Astrocyte (in vitro differentiated cells and primary cell): ENCODE measurements at places on chromosomes 7 and 10.

- DNase-seq = peak; percentile 77
Observed at GRCh38 chr10:44628921-44629320, 244.0 kb upstream of the CXCL12 start.

DNA sequence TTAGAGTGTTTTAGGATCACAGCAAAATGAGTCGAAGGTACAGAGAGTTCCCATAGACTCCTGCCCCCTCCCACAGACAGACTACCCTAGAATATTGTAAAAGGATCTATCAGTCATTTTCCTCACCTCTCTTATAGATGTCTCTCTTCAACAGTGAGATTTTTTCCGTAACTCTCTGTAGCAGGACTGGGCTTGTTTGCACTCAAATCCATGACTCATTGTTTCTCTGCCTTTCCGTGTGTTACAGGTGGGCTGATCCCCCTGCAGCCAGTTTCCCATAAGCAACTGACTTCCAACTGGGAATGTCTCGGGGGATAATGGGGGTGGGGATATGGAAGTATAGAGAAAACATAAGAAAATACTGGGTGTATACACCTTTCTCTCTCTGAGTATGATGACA, 921.0 kb downstream of the GATA3 start:
- no peak for DNase-seq

- DNase-seq = peak; percentile 74
Observed at GRCh38 chr7:36278620-36279172, 111.0 kb upstream of the ANLN start.

DNA sequence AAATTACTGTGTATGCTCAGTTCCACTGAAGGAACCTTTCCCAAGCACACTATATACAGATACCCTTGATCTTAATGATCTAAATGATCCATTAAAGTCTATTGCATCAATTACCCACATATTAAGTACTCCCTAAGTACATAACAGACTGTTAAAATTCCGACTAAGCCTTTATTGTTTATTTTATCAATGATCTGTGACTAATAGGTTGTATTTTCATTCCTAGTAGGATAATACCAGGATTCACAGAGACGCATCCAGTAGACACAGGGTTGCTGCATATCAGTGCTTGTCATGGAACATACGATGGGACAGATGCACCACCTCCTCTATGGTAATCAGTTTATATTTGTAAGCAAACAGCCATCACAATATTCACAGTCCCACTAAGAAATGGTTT, 159.6 kb upstream of the SLC26A5 start:
- DNase-seq = no peak

- DNase-seq = no peak
Observed at GRCh38 chr10:98030093-98030821, at the start of gene CRTAC1. Gene CRTAC1 (minus strand): TSS chr10:98030621. CDS start chr10:98030472, 149 bp downstream.
